ENCODE measurements at places on chromosomes 4 and X. TPM values are rescaled to one million over a fixed set of nuclear protein-coding genes. Genes with fewer than 3 reads are reported as not detected.

DNA sequence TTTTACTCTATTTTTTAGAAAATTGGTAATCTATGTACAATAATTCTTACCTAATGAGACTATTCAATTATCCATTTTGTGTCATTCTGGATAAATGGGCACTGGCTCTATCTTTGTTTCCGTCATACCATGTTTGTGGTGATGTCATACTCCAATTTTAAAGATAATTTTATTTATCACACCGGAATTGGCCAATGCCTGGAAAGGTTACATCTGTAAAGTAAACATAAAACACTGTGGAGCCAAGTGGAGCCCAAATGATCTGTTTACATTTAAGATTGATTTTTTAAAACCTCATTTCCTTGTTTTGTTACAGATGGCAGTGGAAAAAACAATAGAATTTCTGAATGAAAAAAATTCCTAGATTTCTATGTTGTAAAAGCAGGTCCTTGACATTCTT, 120.2 kb upstream of the GPRIN3 start:
- no peak overlapping the region for H3K27ac ChIP-seq
- no peak overlapping the region for H3K4me3 ChIP-seq
- no peak for DNase-seq
- H3K36me3 ChIP-seq: no peaks in the 10 kb centered on the region

DNA sequence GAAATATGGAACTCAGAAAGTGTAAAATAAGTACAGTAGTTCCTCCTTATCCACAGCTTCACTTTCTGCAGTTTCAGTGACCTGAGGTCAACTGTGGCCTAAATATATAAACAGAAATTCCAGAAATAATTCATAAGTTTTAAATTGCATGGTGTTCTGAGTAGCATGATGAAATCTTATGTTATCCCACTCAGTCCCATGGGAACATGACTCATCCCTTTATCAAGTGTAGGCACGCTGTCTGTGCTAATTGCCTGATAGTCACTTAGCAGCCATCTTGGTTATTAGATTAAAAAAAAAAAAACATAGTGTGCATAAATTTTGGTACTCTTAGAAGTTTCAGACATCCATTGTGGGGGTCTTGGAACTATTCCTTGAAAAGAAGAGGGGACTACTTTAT, 983.4 kb upstream of the ADGRL3 start:
- no peak overlapping the region for H3K27ac ChIP-seq
- no peaks in the 10 kb centered on the region for H3K27me3 ChIP-seq
- no peaks in the 10 kb centered on the region for H3K4me1 ChIP-seq

DNA sequence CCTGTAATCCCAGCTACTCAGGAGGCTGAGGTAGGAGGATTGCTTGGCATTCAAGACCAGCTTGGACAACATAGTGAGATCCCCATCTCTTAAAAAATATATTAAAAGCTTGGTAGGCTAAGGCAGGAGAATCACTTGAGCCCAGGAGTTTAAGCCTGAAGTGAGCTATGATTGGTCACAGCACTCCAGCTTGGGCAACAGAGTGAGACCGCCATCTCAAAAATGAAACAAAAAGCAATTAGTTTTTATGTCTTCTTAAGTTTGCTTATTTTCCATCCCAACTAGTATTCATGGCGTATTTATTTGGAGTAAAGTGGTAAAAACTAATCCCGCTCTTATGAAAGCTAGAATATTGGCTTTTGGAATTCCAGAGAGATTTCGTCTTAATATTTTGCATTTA, 25.4 kb upstream of the PDE5A start:
- H3K27ac ChIP-seq: no peak overlapping the region
- no peak for DNase-seq
- no peak overlapping the region for H3K4me3 ChIP-seq
- H3K27me3 ChIP-seq: no peaks in the 10 kb centered on the region
- H3K36me3 ChIP-seq: no peaks in the 10 kb centered on the region
- H3K4me1 ChIP-seq: peaks cover 33% of the 10 kb centered on the region

DNA sequence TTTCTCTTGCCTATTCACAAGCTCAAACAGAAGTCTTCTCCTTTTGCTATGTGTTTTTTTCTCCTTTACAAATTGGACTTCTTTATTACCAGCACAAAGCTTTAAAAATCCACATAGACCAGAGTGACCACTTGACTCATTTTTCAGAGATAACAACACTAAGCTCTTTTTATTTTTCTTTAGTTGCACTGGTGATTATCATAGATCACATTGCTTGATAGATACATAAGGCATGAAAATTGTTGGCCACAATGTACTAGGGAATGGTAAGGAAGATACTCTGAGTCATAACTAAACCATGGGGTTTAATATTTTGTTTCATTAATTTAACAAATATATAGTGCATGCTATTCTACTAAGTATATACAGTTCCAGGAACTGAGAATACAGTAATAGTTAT, 159.0 kb downstream of the GASK1B start:
- DNase-seq: peak; percentile 20
- H3K4me3 ChIP-seq: no peak overlapping the region
- peaks cover 10% of the 10 kb centered on the region for H3K4me1 ChIP-seq
- H3K36me3 ChIP-seq: no peaks in the 10 kb centered on the region
- H3K27me3 ChIP-seq: no peaks in the 10 kb centered on the region

Gene SCML1
- 13.0 TPM for total RNA-seq

- H3K4me3 ChIP-seq: peak overlapping the region; percentile 70
- peak; percentile 70 for DNase-seq
- no peaks in the 10 kb centered on the region for H3K27me3 ChIP-seq
- peaks cover 17% of the 10 kb centered on the region for H3K4me1 ChIP-seq
- H3K27ac ChIP-seq: peak overlapping the region; percentile 84
Measured at GRCh38 chr4:59553721-59554091, 1646.4 kb upstream of the ADGRL3 start.

GRCh38 chrX:40550066-40550465, 30.7 kb upstream of the ATP6AP2 start:
- no peak for DNase-seq
- no peaks in the 10 kb centered on the region for H3K36me3 ChIP-seq
- no peak overlapping the region for H3K27ac ChIP-seq
- no peaks in the 10 kb centered on the region for H3K4me1 ChIP-seq
- H3K27me3 ChIP-seq: no peaks in the 10 kb centered on the region
- no peak overlapping the region for H3K4me3 ChIP-seq

Gene LNX1
- 2.8 TPM for total RNA-seq

Gene FAM156B
- 45.5 TPM for total RNA-seq

DNA sequence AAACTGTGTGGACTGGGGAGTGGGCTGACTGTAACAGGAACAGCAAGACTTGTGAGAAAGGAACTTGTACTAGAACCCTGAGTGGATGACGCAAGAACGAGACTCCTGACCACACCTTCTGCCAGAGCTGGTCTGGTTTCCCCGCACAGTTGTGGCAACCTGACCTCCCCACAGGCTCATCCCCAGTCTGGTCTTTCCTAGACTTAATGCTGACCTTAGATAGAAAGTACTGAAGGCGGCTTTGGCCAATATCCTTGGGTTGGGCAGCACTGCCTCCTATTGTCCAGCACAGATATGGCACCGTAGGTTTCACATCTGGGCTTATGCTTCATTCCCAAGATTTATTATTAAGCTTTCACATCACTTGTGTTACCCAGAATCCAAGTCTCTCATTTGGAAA, 137.8 kb upstream of the FRG1 start:
- H3K4me1 ChIP-seq: no peaks in the 10 kb centered on the region
- peaks cover 9% of the 10 kb centered on the region for H3K27me3 ChIP-seq
- no peak overlapping the region for H3K4me3 ChIP-seq
- H3K27ac ChIP-seq: no peak overlapping the region

GRCh38 chr4:165967486-165967885, 94.4 kb downstream of the TLL1 start:
- peaks cover 27% of the 10 kb centered on the region for H3K4me1 ChIP-seq
- no peak for DNase-seq
- no peaks in the 10 kb centered on the region for H3K36me3 ChIP-seq
- H3K27me3 ChIP-seq: no peaks in the 10 kb centered on the region
- H3K27ac ChIP-seq: no peak overlapping the region

Gene ATOH1
- total RNA-seq: not detected

Gene TSPAN7
- not detected for total RNA-seq

DNA sequence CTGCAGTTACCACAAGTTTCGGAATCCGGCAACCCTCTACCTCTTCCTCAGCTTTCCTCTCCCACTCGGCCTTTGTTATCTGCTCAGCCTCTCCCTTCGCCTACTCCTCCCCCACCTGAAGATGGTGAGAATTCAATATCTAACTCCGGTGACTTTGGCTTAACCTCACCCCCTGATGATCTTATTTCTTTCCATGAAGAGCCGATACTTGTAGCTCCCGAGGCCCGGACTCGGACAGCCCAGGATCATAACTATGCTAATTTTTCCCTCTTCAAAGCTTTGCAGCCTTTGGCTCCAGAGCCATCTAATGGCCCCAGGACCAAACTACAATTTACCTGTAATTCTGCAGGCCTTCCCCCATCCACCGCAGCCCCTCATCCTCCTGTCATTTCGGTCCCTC, 32.0 kb upstream of the MGST2 start:
- no peak overlapping the region for H3K27ac ChIP-seq
- no peaks in the 10 kb centered on the region for H3K27me3 ChIP-seq
- peak overlapping the region; percentile 71 for H3K4me3 ChIP-seq
- H3K36me3 ChIP-seq: no peaks in the 10 kb centered on the region

DNA sequence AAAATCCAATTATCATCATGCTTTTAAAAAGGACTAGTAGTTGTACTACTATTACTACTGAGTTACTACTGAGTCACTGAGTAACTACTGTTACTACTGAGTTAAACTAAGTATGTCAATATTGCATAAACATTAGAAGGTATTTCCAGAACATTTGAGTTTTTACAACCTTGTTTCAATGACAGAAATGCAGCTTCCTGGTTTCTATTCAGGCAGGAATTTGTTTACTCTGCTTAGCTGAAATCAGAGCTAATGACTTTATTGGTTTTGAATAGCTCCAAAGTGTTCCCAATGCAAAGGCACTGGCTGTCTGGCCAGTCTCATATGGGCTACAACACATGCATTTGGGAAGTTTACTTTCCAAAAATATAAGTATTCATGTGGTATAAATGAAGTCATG, 12.0 kb downstream of the RPS6KA6 start:
- no peaks in the 10 kb centered on the region for H3K36me3 ChIP-seq
- H3K27ac ChIP-seq: peak overlapping the region; percentile 71
- DNase-seq: peak; percentile 60
- peaks cover 38% of the 10 kb centered on the region for H3K4me1 ChIP-seq
- 0 out of 2 replicates have a peak overlapping the region, but pooled peaks have one; percentile 29 for H3K4me3 ChIP-seq
- no peaks in the 10 kb centered on the region for H3K27me3 ChIP-seq

- no peaks in the 10 kb centered on the region for H3K27me3 ChIP-seq
- no peak for DNase-seq
- H3K4me1 ChIP-seq: no peaks in the 10 kb centered on the region
- H3K27ac ChIP-seq: no peak overlapping the region
Measured at GRCh38 chr4:96183611-96184010, 343.7 kb downstream of the PDHA2 start.

DNA sequence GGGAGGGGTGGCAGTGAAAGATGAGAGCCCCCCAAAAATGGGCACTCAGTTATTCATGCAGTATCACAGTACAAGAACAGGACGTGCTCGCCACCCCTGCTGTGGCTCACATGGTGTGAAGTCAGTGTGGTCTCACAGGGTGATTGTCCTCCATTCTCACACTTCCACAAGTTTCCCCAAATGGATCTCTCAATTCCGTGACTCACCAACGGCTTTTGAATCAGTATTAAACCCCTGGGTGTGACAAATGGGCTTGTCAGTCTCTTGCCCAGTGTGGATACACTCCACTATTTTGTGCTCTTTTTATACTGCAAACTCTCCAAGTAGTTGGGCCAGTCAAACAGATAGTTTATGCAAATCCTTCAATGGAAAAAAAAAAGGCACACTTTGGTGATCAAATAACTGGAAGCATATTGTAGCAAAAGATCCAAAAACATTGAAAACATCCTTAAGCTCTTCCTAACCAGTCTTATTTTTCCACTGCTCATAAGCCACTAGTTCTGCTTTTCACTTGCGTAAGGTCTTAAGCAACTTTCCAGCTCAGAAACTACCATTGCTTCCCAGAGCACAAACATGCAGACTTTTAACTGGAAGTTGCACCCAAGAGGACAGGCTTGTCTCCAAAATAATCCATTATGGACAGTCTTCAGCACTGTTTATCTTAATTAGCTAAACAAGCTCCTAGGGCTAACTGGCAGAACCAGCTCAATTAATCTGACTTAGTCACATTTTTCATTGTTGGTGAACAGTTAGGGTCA, 365.7 kb downstream of the PPP3CA start:
- H3K4me3 ChIP-seq: no peak overlapping the region
- no peaks in the 10 kb centered on the region for H3K27me3 ChIP-seq
- H3K27ac ChIP-seq: no peak overlapping the region
- peaks cover 6% of the 10 kb centered on the region for H3K4me1 ChIP-seq
- no peaks in the 10 kb centered on the region for H3K36me3 ChIP-seq

GRCh38 chr4:87865960-87866598, 33.3 kb downstream of the MEPE start:
- H3K27me3 ChIP-seq: no peaks in the 10 kb centered on the region
- no peak overlapping the region for H3K4me3 ChIP-seq
- peak; percentile 13 for DNase-seq
- H3K36me3 ChIP-seq: no peaks in the 10 kb centered on the region
- H3K4me1 ChIP-seq: peaks cover 7% of the 10 kb centered on the region

DNA sequence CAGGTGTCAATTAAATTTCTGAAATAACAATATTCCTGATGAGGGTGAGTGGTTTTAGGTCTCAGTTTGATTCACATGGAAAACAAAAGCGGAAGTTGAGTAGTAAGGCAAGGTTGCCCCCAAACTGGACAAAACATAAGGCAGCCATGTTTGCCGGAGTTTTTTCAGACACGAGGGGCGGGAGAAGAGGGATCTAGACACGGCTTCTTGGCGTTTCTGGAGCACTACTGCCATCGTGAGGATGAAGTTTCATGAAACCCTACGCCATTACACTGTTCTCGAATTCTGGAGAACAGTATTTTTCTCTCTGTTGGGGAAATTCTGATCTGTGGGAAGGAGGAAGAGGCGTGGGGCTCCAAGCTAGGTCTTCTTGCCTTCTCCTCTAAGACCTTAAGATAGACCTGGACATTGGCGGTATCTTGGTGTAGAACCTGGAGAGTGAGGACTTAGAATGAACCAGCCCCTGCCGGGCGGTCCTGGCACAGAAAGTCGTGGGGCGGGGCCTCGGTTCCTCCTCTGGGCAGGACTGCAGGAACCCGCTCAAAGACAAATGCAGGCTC, 160.3 kb downstream of the OR13H1 start:
- no peaks in the 10 kb centered on the region for H3K27me3 ChIP-seq
- H3K4me3 ChIP-seq: no peak overlapping the region
- H3K27ac ChIP-seq: no peak overlapping the region
- H3K36me3 ChIP-seq: no peaks in the 10 kb centered on the region
- no peaks in the 10 kb centered on the region for H3K4me1 ChIP-seq

DNA sequence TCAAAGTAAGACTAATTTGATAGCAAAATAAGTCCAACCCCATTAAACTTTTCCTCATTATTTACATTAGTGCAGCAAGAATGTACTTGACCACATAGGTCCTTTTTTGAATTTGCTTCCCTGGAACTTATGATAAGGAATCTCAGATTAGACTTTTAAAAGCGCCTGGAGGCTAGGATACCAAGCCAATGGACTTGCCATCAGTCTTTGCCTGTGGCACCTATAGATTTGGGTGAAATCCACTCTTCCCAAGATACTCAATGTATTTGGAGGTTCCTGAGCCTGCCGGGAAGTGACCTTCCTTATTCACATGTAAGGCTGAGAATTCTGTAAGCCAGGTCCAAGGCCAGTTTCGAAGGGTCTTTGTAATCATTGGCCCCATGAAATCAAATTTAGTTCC, 553.6 kb downstream of the ADGRL3 start:
- H3K27me3 ChIP-seq: no peaks in the 10 kb centered on the region
- no peaks in the 10 kb centered on the region for H3K4me1 ChIP-seq
- H3K4me3 ChIP-seq: no peak overlapping the region
- no peaks in the 10 kb centered on the region for H3K36me3 ChIP-seq

Gene MTMR8
- total RNA-seq: 0.46 TPM

Gene SERTM2
- total RNA-seq: not detected

GRCh38 chr4:76305033-76305687, 1.4 kb upstream of the STBD1 start:
- H3K27ac ChIP-seq: no peak overlapping the region
- peaks cover 39% of the 10 kb centered on the region for H3K4me1 ChIP-seq
- no peaks in the 10 kb centered on the region for H3K27me3 ChIP-seq
- peaks cover 3% of the 10 kb centered on the region for H3K36me3 ChIP-seq

Data from PC-3 (cell line).